ENCODE measurements at places on chromosomes 1 and 21. TPM values are rescaled to one million over a fixed set of nuclear protein-coding genes. Genes with fewer than 3 reads are reported as not detected.

Gene TRIM45
- 3.0 TPM for total RNA-seq

Gene MYBPHL
- not detected for total RNA-seq

Gene VHLL
- not detected for total RNA-seq

- no peak for DNase-seq
These were observed 189.4 kb upstream of the FGGY start for GRCh38 chr1:59107516-59107915.

DNA sequence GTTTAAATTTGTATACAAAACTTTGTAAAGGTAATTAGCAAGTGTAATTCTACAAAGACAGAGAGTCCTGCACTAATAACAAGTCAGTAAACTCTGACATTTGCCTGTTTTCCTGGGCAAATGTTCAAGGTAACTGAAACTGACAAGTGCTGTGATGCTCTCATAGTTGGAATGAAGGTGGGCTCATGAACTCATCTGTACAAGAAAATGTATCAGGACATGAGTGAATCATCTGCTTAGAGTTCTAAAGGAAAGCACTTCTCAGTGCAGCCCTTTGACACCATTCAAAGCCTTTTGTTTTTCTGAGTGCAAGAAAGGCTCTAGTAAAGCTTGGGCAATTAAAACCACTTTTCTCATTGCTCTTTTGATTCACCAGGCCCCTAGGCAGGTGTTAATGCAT lies 91.5 kb downstream of the UROD start:
- DNase-seq, result no peak

- DNase-seq, result no peak
These were observed 13.9 kb upstream of the PIGM start for GRCh38 chr1:160045653-160046052.

Data from glomerular endothelial cell (primary cell).